ENCODE measurements at places on chromosomes 2 and 18. TPM values are rescaled to one million over a fixed set of nuclear protein-coding genes. Genes with fewer than 3 reads are reported as not detected.

DNA sequence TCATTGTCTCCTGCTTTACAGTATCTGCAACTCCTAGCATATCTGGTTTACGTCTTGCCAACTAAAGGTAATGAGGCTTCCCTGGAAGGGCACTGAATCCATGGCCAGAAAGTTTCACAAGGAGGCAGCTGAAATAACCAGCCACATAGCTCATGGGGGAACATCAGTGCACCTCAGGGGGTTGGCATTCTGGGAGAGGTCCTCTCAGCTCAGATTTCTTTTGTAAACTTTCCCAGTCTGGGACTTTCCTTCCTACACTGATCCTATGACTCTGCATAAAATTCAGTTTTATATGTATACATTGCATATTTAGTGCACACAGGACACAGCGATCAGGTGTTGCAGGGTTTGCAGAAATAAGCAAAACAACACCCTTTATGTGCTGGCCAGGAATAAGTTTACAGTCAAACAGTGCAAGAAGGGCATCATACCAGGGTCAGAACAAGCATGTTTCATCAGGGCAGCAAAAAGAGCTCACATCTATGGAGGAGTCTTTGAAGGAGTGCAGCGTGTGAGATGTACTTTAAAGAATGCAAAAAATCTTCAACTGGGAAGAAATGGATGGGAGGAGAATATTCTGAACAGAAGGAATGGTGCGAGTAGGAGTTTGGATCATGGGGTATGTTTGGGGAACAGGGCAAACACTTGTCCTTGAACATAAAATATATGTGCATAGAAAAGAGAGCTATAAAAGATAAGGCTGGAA is 240.6 kb upstream of the RAB12 start:
- no peak for DNase-seq

DNA sequence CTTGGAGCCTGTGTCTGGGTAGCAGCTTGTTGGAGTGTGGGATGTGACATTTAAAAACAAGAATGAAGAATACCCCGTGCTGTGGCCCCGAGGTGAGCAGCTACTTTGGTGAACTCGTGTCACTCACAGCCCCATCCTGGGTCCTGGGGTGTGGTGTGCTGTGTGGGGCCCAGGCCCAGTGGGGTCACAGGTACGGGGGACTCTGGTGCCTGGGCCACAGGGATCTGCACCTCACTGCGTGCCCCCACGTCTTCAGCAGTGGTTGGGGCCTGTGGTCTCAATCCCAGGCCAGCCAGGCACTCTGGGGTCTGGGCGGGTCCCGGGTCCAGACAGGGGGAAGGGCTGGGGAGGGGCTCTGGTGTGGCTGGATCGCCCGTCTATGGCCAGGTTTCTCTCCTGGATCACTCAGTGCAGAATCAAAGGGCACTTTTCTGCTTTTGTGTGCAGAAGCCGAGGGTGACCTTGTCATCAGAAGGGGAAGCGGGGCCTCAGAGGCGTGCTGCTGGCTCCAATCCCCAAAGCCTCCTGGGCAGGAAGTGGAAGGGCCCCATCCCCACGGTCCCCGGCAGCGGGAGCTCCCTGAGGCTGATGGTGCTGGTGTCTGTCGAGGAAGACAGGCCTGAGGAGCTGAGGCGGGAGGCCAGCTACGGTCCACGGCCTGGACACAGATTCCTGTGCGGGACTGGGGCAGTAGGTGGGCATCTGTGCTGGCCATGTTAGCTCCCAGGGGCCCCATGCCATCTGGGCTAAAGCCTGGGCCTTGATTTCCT is 1.4 kb downstream of the GPR35 start:
- no peak for DNase-seq

DNA sequence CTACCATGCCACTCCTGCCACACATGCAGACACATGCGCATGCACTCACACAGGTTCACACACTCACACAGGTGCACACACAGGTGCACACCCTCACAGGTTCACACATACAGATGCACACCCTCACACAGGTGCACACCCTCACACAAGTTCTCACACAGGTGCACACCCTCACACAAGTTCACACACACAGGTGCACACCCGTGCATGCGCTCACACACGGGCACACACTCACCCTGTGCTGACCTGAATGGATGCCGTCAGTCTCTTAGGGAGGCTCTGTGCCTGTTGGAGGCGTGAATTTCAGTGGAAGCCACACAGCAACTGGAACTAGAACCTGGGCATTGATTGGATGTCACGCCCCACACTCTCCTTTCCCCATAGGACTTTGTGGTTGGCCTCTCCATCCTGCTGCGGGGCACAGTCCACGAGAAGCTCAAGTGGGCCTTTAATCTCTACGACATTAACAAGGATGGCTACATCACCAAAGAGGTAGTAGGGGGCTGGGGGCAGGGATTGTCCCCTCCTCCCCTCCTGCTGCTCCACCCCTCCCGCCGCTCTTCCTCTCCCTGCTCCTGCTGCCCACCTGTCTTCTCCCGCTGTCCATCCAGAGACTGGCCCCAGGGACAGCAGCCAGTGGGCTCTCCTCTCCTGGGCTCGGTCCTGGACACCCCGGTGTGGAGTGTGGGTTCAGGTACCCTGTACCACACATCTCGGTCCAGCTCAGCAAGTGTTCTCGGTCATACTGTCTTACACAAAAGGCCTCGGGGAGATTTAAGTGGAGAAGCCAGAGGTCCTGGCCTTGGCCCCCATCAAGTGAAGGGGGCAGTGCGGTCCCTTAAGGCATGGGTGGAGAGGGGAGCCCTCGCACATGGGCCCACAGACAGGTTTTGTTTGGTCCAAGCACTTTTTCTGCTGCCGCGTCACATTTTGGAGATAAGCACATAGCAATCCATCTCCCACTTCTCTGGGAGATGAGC is 21.0 kb upstream of the FAHD2A start:
- DNase-seq: no peak

The E2F6 gene
- total RNA-seq: 12.8 TPM

The M1AP gene
- 0.25 TPM for total RNA-seq

The APCDD1 gene
- not detected for total RNA-seq
